Dermis microvascular lymphatic vessel endothelial cell (primary cell): ENCODE measurements at places on chromosomes 5 and 9. TPM values are rescaled to one million over a fixed set of nuclear protein-coding genes. Genes with fewer than 3 reads are reported as not detected.

The NTNG2 gene
- under 0.01 and 0.77 TPM in 2 replicates for total RNA-seq

The ABLIM3 gene
- 19.5 and 36.5 TPM in 2 replicates for total RNA-seq

The PCDHA9 gene
- under 0.01 TPM in 2 replicates for total RNA-seq

The TXNDC8 gene
- not detected in 2 replicates for total RNA-seq

The PCDHGA7 gene
- total RNA-seq = 0.64 and 1.5 TPM in 2 replicates

The SPATA31C1 gene
- not detected in 2 replicates for total RNA-seq

The ICE1 gene
- total RNA-seq = 17.5 and 18.8 TPM in 2 replicates

The MROH2B gene
- total RNA-seq = not detected in 2 replicates

The OR1J2 gene
- not detected in 2 replicates for total RNA-seq

The YTHDC2 gene
- 32.4 and 34.5 TPM in 2 replicates for total RNA-seq

The KIF4B gene
- 0.26 and 0.63 TPM in 2 replicates for total RNA-seq

The TRIM14 gene
- 1.9 and 2.4 TPM in 2 replicates for total RNA-seq

The PCDHA1 gene
- under 0.01 TPM in 1 of 2 replicates, not detected in the other for total RNA-seq

The ADCY2 gene
- not detected in 2 replicates for total RNA-seq

The SOHLH1 gene
- total RNA-seq = under 0.01 TPM in 1 of 2 replicates, not detected in the other

The TRMT10B gene
- 1.0 and 1.1 TPM in 2 replicates for total RNA-seq

The INSL6 gene
- total RNA-seq = not detected in 2 replicates

The KIF24 gene
- total RNA-seq = 1.6 and 2.1 TPM in 2 replicates

The CDC20B gene
- total RNA-seq = not detected in 2 replicates

The TEK gene
- 147 and 167 TPM in 2 replicates for total RNA-seq

The LECT2 gene
- not detected in 2 replicates for total RNA-seq

The LCN12 gene
- total RNA-seq = not detected in 2 replicates

The ZNF462 gene
- total RNA-seq = 4.6 and 4.9 TPM in 2 replicates

The RGS7BP gene
- total RNA-seq = 0.13 TPM in 2 replicates

The PCDHAC2 gene
- 0.13 TPM in 2 replicates for total RNA-seq

The PTGDS gene
- total RNA-seq = 0.13 and 0.25 TPM in 2 replicates

The TYRP1 gene
- 0.51 and 0.63 TPM in 2 replicates for total RNA-seq

The OBP2B gene
- not detected in 2 replicates for total RNA-seq

The SOWAHA gene
- not detected in 2 replicates for total RNA-seq

The PRRC1 gene
- total RNA-seq = 32.3 and 45.3 TPM in 2 replicates
